ENCODE measurements at places on chromosomes 13 and 19.

- peak; percentile 67 for DNase-seq
Observed at GRCh38 chr13:60448907-60449510, 52.0 kb downstream of the TDRD3 start.

GRCh38 chr13:76091076-76091475 lies 454.9 kb downstream of the LMO7 start:
- peak; percentile 43 for DNase-seq

- no peak for DNase-seq
Observed at GRCh38 chr19:5282901-5283300, 57.7 kb downstream of the PTPRS start.

DNA sequence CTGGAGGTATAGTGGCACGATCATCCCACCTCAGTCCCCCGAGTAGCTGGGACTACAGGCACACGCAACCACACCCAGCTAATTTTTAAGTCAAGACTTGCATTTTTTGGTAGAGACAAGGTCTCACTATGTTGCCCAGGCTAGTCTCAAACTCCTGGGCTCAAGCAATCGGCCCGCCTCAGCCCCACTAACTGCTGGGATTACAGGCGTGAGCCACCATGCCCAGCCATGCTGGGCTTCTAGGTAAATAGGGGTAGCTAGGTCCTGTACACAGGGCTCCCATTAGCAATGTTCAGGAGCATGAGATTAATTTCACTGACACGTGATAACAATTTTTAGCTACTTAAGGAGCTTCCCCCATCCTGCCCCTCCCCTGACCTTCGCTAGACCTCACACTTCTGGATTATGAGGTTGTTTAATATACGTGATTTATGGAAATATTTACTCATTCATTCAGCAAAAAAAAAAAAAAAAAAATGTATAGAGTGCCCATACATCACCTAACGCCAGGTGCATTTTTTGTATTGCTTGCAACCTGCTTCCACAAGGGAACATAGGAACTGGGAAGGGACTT lies 19.2 kb downstream of the TMEM272 start:
- no peak for DNase-seq

DNA sequence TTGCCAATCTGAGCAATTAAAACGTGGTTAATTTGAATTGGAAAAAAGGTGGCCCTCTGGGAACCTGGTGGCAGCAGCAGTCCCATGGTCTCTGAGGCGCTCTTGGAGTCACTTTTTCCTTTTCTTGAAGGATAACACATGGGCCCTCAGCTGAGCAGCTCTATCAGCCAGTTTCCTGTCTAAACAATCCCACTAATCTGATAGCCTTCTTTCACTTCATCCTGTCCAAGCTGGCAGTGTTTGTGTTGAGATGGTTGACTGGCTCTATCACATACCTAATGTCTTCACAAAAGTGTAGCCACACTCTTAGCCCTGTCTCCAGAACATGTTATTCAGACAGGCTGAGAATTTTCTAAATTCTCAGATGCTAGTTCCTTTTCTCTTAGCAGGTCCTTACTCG lies 10.7 kb downstream of the MZT1 start:
- no peak for DNase-seq

- DNase-seq = no peak
Observed at GRCh38 chr19:1680976-1681375, 28.6 kb upstream of the TCF3 start.

- DNase-seq = no peak
Observed at GRCh38 chr19:31908080-31908479, 437.3 kb upstream of the ZNF507 start.

DNA sequence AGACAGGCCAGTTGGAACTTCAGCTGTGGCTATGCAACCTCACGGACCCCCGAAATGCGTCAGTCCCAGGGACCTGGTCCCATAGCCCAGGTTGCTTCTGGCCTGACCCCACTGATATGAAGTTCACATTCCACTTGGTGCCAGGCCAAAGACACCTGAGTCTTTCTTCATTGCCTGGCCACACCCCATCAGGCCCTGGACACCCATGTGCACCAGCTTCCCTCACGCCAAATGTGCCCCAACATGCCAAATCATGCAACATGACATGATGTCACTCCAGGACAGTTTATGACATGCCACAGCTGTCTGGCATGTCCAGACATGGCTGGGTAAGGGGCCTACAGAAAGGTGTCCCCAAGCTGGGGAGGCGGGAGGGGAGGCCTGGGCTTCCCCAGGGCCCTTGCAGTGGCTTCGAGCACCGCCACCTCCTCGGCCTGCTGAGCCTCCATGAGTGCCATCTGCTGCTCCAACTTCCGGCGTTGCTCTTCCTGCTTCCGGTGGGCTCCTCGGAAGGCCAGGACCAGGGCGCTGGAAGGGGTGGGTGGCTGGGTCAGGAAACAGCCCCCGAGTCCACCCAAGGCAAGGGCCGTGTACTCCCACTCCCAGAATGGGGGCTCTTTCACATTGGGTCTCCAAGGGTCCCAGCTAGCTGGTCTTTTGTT lies 4.3 kb upstream of the NR2F6 start:
- no peak for DNase-seq

DNA sequence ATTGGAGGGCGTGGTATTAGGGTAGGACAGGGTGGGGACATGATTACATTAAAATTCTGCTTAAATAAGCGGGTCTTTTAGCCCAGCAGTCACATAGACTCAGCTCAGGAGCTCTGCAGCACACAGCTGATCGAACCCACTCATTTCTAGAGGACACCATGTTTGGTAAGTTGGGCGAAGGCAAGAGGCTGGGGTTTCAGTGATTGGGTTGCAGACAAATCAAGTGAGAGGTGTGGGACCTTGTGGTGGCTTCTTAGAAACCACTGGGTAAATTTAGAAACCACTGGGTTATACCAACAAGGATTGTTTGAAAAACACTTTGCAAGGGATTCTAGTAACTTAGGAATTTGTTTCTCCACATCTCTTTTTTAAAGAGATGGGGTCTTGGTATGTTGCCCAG lies at the start of gene LEUTX:
Gene LEUTX, plus strand, starts transcription at position 92 of the 400 bp plus-strand sequence. Its CDS starts 67 bp downstream, at position 159.
- DNase-seq = no peak

DNA sequence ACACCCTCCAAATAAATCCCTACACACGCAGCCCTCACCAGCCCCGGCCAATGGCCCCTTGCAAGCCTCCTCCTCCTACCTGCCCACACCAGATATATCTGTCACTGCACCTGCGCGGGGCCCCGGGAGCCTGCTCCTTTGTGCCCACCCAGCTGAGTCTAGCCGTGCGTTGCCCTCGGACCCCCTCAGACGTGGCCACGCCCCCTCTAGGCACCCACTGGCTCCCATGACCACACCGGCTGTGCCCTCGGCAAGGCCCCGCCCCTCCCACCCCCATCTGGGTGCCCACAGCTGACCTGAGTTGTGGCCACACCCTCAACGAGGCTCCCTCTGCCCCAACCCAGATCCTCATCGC lies 6.3 kb upstream of the PNPLA6 start:
- DNase-seq = no peak

DNA sequence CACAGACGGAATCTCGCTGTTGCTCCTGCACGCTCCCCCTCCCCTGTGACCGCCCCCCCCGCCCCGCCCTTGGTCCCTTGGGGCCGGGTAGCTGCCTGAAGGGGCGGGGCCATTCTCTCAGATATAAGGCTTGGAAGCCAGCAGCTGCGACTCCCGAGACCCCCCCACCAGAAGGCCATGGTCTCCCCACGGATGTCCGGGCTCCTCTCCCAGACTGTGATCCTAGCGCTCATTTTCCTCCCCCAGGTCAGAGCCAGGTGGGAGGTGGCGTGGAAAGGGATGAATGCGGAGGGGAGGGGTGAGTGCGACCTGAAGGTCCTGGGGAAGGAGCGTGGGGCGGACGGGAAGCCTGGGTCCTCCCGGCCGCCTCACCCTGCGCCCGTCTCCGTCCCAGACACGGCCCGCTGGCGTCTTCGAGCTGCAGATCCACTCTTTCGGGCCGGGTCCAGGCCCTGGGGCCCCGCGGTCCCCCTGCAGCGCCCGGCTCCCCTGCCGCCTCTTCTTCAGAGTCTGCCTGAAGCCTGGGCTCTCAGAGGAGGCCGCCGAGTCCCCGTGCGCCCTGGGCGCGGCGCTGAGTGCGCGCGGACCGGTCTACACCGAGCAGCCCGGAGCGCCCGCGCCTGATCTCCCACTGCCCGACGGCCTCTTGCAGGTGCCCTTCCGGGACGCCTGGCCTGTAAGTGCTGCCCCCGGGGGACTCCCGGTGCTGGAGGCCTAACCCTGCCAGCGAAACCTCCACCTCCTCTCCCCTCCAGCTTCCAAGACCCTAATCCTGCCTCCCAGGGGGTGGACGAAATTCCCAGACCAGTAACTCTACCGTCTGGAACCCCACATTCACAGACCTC lies at the start of gene DLL3:
Gene DLL3, plus strand, starts transcription at position 150 of the 845 bp plus-strand sequence. Its CDS starts 28 bp downstream, at position 178.
- DNase-seq = peak; percentile 15

GRCh38 chr19:56383826-56384605 lies 9.3 kb downstream of the ZNF582 start:
- no peak for DNase-seq

DNA sequence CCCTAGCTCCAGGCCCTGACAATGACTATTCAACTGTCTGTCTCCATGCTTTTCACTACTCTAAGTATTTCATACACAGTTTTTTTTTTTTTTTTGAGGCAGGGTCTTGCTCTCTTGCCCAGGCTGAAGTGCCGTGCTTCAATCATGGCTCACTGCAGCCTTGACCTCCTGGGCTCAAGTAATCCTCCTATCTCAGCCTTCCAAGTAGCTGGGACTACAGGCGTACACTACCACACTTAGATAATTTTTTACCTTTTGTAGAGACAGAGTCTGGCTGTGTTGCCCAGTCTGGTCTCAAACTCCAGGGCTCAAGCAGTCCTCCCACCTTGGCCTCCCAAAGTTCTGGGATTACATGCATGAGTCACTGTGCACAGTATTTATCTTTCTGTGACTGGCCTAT lies 815.4 kb downstream of the DACH1 start:
- DNase-seq = no peak

DNA sequence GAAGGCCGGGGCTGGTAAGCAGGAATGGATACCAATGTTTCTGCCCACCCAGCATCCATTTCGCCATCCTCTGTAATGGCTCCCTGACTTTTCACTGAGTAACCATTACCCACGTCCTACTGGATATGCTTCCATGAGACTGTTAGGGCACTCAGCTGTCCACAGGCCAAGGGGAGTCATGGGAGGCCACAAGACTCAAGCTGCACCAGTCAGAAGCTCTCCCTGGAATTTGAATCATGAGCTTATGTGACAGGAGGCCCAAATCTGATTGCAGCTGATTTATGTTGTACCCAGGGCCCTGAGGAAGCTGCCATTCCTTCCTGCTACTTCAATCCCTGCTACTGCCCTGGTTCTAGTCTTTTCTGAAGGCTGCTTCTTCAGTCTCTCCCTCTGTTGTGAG lies 28.3 kb downstream of the DEDD2 start:
- DNase-seq = no peak

- DNase-seq = peak; percentile 75
Observed at GRCh38 chr19:12838182-12838885, at the start of gene MAST1. TSS of gene MAST1 (plus strand) at chr19:12838515. CDS start at chr19:12838573, 58 bp downstream.

- DNase-seq = no peak
Observed at GRCh38 chr19:50214699-50215543, 11.5 kb downstream of the MYH14 start.

DNA sequence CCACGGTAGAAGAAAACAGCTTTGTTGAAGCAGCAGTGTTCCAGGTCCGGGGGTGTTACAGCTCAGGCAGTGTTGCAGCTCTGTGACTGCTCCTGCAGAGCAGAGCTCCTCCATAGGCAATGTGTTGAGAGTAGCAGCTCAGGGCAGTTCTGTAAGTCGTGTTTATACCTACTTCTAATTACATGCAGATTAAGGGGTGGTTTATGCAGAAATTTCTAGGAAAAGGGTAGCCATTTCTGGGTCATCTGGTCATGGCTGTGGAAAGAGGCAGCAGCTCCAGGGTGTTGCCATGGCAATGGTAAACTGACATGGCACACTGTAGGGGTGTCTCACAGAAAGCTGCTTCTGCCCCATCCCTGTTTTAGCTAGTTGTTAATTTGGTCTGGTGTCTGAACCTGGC lies 316.4 kb downstream of the GPC5 start:
- no peak for DNase-seq

- DNase-seq = no peak
Observed at GRCh38 chr19:40726279-40726678, 9.4 kb downstream of the ITPKC start.

GRCh38 chr13:114328034-114328433 lies 13.7 kb downstream of the CHAMP1 start:
- DNase-seq = no peak

GRCh38 chr19:19224150-19224851 lies 12.5 kb downstream of the NCAN start:
- no peak for DNase-seq

GRCh38 chr19:13150187-13150930 lies at the start of the genes IER2 and STX10:
TSS of gene IER2 (plus strand) at chr19:13150411. CDS start at chr19:13153187, 2,776 bp downstream.
TSS of gene STX10 (minus strand) at chr19:13150375. CDS start at chr19:13150173, 202 bp downstream.
- DNase-seq = peak; percentile 97

DNA sequence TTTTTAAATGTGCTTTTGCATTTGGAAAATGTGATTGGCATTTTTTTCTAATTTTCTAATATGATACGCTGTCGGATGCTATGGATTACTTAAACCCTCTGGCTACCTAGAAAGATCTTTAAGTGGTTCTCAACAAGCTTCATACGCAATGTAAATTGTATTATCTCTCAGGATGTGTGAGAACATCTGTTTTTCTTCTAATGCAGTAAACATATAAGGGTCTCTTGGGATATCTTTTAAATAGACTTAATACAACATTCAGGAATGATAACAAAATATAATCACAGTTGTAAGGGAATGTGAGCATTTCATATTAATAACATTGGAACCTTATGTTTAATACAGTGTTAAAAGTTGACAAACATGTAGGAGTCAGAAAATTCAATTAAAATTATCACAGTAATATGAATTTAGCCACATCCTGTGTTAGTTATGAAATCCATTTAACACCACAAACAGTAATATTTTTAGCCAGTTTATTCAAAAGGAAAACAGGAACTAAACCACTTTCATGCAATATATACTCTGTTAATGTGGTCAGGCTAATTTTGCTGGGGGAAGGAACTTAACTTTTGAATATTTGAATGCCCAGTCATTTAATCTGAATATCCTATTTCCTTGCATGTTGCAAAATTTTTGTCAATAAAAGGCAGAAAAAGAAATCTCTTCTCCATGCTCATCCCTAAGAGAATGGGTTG lies 15.0 kb upstream of the ALOX5AP start:
- DNase-seq = peak; percentile 73

DNA sequence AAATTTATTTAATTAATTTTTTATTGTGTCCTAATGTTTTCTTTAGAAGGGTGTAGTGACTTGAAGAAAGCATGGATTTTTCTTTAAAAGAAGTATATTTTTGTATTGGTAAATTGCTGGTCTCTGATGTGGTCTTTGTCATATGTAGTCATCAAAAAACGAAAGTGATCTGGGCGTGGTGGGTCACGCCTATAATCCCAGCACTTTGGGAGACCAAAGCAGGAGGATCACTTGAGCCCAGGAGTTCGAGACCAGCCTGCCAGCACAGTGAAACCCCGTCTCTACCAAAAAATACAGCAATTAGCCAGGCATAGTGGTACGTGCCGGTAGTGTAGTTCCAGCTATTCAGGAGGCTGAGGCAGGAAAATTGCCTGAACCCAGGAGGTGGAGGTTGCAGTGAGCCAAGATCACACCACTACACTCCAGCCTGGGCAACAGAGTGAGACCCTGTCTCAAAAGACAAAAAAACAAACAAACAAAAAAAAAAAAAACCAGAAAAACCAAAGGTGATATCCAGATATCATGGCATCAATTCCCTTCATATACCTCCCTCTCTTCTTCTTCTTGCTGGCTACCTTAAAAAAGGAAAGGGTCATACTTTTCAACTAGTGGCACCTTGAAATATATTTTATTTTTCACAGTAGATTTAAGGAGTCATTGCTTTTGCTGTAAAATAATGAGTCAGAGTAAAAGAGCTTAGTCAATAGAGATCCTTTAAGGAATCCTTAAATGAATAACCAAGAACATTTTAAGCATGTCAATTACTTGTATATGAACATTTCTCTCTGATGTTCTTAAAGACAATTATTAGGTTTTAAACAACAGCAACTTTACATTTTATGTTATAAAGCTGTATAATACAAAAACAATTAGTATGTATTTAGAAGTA lies 19.9 kb downstream of the KCTD4 start:
- no peak for DNase-seq

All from hematopoietic multipotent progenitor cell treated with erythropoietin and hydrocortisone succinate and interleukin-3 and kit ligand, for 6 days (in vitro differentiated cells).